Thoracic aorta (tissue), 2 donors: ENCODE measurements at places on chromosomes 6 and 20. TPM values are rescaled to one million over a fixed set of nuclear protein-coding genes. Genes with fewer than 3 reads are reported as not detected.
A peak's percentile ranks its signal among the peaks of the same experiment; 100 is the strongest.

DNA sequence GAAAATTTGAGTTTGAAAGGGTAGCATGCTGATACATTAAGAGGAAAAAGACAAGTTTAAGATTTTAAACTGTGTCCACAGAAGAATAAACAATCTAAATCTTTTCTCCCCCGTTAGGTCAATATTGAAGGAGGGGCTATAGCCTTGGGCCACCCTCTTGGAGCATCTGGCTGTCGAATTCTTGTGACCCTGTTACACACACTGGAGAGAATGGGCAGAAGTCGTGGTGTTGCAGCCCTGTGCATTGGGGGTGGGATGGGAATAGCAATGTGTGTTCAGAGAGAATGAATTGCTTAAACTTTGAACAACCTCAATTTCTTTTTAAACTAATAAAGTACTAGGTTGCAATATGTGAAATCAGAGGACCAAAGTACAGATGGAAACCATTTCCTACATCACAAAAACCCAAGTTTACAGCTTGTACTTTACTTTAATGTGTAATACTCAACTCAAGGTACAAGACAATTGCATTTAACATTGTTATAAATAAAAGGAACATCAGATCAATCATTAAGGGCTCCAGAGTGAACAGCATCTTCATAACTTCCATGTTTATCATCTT lies 10.8 kb downstream of the TCP1 start:
- H3K36me3 ChIP-seq: peaks cover 54% of the 10 kb centered on the region
- no peak overlapping the region for H3K27ac ChIP-seq
- H3K27me3 ChIP-seq: no peaks in the 10 kb centered on the region

DNA sequence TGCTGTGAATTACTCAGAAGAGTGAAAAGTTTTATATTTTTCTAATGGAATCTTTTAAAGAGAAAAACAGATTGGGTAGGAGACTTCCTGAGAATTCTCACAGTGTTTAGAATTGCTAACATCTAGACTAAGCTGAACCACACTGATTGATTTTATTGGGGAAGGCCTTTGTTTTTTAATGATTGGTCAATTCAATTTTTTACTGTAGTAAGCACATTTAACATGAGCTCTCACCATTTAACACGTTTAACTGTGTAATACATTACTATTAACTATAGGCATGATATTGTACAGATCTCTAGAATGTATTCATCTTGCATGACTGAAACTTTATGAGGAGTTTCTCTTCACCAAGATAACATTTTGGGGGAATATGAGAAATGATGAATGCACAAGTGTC lies 987.3 kb downstream of the PHF3 start:
- no peak for DNase-seq
- no peaks in the 10 kb centered on the region for H3K4me1 ChIP-seq
- no peaks in the 10 kb centered on the region for H3K36me3 ChIP-seq
- no peaks in the 10 kb centered on the region for H3K27me3 ChIP-seq

- DNase-seq: no peak
- H3K36me3 ChIP-seq: no peaks in the 10 kb centered on the region
- peaks cover 10% of the 10 kb centered on the region for H3K4me1 ChIP-seq
- no peak overlapping the region for H3K27ac ChIP-seq
- H3K27me3 ChIP-seq: no peaks in the 10 kb centered on the region
- no peak overlapping the region for H3K4me3 ChIP-seq
These were observed 97.9 kb upstream of the SNX9 start for GRCh38 chr6:157724960-157725741.

- no peak overlapping the region for H3K4me3 ChIP-seq
- no peaks in the 10 kb centered on the region for H3K36me3 ChIP-seq
- DNase-seq: no peak
- no peaks in the 10 kb centered on the region for H3K4me1 ChIP-seq
- H3K27ac ChIP-seq: no peak overlapping the region
These were observed 62.7 kb downstream of the MEI4 start for GRCh38 chr6:77715588-77715987.

DNA sequence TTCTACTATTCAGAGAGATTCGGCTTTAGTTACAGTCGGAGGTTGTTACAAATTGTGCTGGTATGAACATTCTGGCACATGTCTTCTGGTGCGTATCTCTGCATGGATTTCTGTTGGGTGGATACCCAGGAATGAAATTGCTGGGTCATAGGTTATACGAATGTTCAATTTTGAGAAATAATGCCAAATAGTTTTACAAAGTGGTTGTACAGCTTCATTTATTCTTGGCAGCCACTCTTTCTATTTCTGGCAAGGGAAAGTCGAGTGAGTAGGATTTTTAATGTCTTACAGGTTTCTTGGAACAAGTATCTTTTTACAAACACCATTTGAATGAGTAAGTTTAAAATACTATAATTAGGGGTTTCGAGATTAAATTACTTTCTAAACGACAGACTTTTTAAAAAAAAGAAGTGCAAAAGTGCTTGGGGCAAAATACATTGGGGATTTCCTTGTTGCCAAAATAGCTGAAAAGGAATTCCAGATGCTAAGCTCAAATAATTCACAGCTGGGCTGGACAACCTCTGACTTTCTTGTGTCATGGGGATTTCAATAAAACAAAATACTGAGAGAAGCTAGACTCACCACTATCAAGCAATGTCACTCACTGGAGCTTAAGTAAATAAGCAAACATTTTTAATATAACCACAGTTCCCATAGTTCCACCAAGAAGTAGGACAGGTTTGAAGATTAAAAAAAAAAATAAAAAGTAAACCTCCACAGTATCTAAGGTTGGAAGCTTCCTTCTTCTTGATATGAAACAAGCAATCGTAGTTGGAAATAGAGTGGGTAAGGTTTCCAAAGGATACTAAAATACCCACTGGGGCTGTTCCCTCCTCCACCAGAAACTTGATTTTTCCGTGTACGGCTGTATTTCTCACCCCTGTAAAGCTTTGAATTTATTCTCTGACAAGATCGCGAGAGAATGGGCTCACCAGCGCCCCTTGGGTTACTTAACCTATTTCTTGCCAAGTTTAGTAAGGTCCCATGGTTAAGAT lies 21.6 kb upstream of the GFOD1 start:
- H3K27ac ChIP-seq: peak overlapping the region; percentile 45
- H3K4me3 ChIP-seq: peak overlapping the region; percentile 29
- no peaks in the 10 kb centered on the region for H3K36me3 ChIP-seq
- H3K4me1 ChIP-seq: peaks cover 7% of the 10 kb centered on the region

- H3K27me3 ChIP-seq: no peaks in the 10 kb centered on the region
- no peak overlapping the region for H3K4me3 ChIP-seq
- DNase-seq: no peak
- peaks cover 24% of the 10 kb centered on the region for H3K4me1 ChIP-seq
- no peak overlapping the region for H3K27ac ChIP-seq
These were observed 11.1 kb downstream of the CSNK2A1 start for GRCh38 chr20:532530-532929.

POU3F2 gene
- total RNA-seq: not detected

HLA-DQA2 gene
- 1.4 TPM for total RNA-seq

MTFR2 gene
- 0.41 TPM for total RNA-seq

TRDN gene
- 0.14 TPM for total RNA-seq

DEF6 gene
- 9.1 TPM for total RNA-seq
